ENCODE measurements at places on chromosomes 6 and 20.

- peak; percentile 44 for DNase-seq
Measured at GRCh38 chr6:72328775-72329174, 293.1 kb upstream of the KCNQ5 start.

DNA sequence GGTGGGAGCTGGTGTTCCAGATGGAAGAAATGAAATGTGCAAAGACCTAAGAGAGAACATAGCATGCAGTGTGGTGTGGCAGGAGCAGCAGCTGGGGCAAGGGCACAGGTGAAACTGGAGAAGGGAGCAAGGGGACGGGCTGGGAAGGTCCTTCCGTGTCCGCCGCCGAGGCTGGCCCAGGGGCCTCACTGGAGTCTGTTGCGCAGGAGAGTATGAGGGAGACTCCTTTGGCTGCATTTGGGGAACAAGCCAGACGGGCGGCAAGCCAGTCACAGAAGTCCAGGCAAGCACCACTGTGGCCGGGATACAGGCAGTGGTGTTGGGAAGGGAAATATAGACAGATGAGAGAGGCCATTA is 77.7 kb downstream of the GJA10 start:
- no peak for DNase-seq

GRCh38 chr20:44702776-44703175 is 12.4 kb upstream of the CCN5 start:
- DNase-seq: no peak

DNA sequence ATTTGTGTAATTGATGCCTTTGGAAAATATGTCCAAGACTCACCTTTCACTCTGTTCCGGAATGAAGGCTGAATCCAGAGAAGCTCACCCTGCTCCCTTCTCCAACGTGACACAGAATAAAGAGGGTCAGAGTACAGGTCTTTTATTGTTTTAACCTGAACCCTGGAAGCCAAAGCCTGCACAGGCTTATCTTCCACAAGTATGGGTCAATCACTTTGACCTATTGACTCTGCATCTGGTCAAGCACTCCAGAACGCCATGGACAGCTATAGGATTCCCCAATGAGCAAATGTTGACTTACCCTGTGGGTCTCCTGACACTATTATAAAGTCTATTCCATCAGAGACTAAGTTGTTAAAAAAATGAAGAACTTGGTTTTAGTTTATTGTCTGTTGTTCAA is 158.4 kb upstream of the MYLIP start:
- DNase-seq: no peak

DNA sequence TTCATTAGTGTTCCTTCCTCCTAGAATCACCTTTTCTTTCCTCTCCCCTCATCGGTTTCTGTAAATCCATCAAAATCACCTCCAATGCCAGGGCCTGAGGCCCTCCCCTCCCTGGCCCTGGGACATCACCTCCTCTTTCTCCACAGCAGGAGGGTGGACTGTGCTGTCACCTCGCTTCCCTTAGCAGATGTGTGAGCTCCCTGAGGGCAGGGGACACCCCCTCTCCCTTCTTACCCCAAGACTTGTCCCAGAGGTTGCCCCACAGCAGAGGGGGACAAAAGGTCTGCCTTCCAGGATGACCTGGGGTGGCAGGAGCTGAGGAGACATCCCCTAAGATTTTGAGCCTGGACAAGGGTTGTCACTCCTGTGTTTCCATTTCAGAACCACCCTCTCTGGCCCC is 5.9 kb downstream of the ULBP1 start:
- DNase-seq: no peak

DNA sequence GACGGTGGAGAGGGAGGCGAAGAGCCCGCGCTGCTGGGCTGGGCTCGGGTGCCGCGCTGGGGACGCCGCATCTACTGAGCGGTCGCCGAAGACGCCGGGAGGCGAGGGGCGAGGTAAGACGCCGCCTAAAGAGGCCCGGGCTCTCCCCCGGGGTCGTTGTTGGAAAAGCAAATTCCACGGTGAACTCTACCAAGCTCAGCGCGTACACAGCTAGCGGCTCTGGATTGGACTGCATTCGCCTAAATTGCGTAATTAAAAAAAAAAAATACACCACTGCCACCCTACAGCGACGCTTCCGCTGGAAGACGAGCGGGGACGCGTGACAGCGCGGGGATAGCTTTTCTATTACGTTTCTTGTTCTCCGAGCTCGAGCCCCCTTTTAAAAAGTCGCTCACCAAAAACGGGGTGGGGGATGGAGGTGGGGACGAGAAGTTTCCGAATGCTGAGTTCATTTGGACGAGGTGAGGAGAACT is 92.0 kb upstream of the PRDM1 start:
- peak; percentile 50 for DNase-seq

- DNase-seq: no peak
Measured at GRCh38 chr6:106070636-106071035, 15.5 kb upstream of the PRDM1 start.

GRCh38 chr6:111911428-111911827 is 38.2 kb upstream of the FYN start:
- DNase-seq: no peak
